Uterus (tissue), 4 donors: ENCODE measurements at places on chromosomes 12 and 14.

GRCh38 chr12:3204730-3205531 lies 127.8 kb downstream of the TSPAN9 start:
- DNase-seq: no peak

- DNase-seq: no peak
These were observed 507 bp upstream of the FKBP4 start for GRCh38 chr12:2794191-2794735.

GRCh38 chr12:119177724-119178380 lies 879 bp upstream of the HSPB8 start:
- DNase-seq: no peak

DNA sequence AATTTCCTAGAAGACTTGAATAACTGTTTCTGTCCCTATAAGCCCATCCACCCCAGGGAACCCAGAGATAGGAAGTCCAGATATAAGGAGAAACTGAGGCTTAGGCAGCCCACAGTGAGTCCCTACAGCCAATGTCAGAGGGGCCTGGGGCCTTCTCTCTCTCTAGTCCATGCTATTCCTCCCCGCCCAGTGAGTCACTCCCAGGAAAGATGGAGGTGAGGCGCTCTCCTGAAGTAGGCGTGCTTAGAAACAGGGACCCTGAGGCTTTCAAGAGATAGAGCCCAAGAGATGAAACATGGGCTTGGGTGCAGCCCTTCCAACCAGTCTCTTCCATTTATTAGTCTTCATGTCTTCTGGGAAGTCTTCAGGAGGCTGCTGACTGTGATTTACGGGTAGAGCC lies 2.3 kb upstream of the SMUG1 start:
- no peak for DNase-seq

DNA sequence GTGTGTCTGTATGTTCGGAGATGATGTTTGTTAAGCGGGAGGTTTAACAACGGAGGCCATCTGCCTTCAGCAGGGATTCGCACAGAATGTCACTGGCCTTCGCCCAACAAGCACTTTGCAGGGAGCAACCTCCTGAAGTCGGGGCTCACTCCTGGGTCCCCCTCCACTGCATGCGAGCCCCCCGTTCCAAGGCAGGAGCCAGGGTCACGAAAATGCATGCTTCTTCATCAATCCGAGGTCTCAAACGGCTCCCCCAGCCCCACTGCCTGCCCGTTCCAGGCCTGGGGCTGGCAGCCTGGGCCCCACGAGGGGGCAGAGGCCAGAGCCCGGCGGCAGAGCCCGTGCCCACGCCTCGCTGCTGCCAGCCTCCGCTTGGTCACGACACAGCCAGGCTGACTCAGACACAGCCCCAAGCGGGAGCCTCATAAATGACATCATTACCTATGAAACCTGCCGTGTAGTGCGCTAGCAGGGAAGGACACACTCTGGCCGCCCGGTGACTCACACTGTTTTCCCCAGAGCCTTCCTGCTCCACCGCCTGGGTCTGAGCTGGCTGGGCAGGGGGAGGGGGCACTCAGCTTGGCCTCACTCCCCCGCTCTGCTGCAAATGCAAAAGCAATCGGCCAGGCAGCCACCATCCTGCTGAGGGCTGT lies 169.5 kb upstream of the RTL1 start:
- peak; percentile 82 for DNase-seq

GRCh38 chr12:21118760-21119159 lies 12.2 kb upstream of the SLCO1B1 start:
- DNase-seq: no peak

DNA sequence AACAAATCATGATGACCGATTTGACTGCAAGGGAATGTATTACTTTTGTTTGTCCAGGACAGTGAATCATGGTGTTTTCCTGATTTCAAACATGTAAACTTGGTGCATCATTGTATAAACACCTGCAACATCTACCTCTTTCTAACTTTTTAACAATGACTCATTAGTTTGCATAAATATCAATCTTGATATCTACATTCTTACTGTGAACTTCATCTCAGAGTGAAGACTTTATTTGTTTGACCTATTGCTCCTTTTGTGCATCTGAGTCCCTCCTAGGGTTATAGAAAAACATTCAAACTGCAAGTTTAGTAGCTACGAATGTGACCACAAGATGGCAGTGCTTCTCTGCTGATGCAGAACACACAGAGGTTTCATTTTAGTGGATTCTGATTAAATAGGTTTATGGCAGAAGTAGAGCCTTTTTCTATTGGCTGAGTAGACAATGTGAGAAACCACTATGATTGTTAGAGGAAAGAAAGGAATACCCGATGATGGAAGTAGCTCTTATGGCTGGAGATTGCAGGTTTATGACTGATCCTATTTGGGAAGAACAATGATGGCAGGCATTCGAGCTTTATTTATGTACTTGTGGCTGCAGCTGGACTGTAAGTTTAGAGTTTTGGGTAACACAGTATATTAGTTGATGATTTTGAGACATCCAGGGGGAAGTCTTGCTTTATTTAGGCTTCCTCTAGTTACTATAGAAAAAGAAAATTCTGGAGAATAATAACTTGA lies 244.2 kb upstream of the OR4E1 start:
- peak; percentile 25 for DNase-seq
